ENCODE measurements at places on chromosomes 4 and X.

DNA sequence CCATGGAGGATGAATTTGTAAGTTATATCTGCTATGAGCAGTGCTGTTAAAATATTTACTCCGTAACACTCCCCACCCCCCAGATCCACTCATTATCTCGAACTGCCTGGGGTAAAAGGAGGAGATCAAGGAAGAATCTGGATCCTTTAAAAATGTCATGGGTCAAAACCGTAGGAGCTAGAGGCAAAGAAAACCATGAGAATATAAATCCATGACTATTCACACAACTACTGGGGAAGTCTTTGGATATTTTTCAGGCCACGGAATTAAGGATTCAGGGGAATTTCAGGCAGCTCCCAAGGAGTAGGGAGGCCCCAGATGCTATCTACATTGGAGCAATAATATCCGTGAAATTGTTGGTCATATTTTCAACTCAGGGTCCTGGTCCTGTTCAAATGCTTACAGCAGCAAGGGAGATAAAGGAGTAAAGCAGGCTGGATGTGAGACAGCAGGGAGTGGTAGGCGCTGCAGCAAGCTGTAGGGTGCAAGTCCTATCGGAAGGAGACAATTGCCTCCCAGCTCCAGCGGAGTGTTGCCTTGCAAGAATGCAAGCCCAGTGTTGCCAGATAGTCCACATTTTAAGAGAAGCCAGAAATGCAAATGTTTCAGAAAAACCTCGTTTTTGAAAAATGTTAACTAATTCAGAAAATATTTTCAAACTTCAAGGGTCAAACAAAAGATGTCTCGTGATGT is 116.2 kb upstream of the KIT start:
- DNase-seq = no peak

DNA sequence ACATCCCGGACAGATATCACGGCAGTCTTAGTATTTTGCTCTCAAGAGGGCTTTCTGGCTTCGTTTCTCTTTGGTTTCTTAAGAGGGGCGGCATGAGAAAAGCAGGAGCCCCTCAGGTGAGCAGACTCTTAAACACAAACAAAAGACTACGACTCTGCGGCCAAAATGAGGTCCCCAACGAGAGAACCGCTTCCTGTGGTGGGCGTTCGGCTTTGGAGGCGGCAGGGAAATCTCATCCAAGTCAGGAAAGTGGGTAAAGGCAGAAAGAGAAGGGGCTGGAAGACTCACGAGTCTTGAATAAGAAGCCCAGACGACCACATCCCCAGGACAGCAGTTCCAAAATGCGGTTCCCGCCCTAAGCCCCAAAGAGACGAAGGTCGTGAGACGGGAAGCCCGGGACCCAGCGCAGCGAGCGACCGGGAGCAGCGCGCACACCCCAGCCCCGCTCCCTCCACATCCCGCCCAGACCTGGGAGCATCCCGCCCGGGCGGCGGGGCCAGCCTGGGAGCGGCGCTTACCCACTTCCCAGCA is 409 bp downstream of the UGDH start:
- DNase-seq = peak; percentile 30

DNA sequence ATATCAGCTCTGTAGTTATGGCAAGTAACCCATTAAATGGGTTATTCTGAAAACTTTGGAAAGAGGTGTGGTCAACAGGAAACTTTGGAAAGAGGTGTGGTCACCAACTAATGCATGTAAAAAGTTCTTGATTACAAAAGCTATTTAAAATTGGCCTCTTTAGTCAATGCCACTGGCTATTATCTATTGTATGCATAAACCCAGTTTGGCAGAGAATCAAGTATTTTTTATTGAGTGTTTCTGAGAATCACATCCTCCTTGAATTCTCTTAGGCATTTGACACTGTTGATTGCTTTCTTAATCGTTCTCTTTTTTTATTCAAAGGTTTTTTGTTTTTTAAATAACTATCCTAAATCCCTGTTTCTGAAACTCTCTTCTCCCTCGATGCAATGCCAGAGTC is 7.5 kb downstream of the P2RY4 start:
- no peak for DNase-seq

DNA sequence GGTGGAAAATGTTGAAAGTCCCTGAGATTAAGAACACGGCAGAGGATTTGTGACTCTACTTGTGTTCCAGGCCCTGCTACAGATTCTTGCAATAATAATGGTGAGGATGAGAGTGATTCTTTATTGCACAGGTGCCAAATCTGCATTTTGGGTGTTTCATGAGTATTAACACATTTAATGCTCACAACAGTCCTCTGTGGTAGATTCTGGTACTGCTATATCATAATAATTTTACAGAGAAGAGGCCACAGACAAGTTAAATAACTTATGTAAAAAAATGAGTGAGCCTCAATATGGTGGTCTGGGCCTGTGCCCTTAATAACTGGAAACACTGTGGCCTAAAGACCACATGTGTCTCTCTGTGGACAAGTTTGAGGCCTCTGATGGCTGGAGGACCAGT is 124.3 kb downstream of the C4orf33 start:
- DNase-seq = no peak

- DNase-seq = no peak
Observed at GRCh38 chrX:25733148-25733547, 405.0 kb upstream of the MAGEB18 start.

DNA sequence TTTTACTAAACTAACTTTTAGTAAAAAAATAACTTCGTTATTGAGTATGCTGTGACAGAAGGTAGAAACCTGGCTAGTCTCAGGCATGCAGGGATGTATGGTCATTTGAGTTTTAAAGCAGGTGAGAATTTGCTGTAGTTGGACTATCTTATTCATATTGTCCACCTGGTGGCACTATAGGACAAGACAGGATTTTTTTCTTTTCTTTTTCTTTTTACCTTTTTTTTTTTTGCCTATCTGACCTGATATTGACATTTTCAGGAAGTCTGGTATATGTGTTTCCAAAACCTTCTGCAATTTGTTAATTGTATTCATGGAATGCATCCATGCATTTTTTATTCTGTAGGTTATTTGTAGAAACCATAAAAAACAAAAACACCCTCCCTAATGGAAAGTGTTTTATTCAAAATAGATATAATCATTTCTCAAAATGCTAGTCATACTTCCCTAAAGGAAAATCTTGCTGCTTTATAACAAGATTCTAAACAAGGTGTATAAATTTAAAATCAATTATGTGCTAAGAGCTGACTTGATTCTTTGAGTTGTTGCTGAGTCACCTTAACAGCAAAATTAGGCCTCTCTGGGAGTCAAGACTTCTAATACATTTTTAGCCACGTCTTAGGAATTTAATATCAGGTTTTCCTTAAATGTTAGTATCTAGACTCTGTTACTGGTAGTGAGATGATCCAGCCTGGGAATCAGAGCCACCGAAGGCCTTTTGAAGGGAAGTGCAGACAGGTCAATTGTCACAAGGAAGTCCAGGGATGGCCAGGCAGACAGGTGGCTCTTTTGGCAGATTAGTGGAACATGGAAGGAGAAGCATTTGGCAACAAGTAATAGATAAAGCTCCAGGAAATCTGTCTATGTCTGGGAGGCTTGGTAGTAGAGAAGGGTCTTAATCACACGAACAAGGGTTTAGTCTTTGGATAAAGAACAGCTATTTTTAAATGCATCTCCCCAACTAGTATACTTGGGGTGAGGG is 201.3 kb upstream of the GNPDA2 start:
- no peak for DNase-seq

- DNase-seq = no peak
Observed at GRCh38 chr4:663438-664428, 10.3 kb downstream of the ATP5ME start.

- no peak for DNase-seq
Observed at GRCh38 chrX:45823536-45823935, 622.9 kb upstream of the DIPK2B start.

GRCh38 chr4:61004651-61005170 is 195.4 kb upstream of the ADGRL3 start:
- DNase-seq = no peak

GRCh38 chrX:45200741-45201234 is at the start of gene DIPK2B:
TSS of gene DIPK2B (minus strand) at chrX:45200876. CDS start at chrX:45200826, 50 bp downstream.
- no peak for DNase-seq

DNA sequence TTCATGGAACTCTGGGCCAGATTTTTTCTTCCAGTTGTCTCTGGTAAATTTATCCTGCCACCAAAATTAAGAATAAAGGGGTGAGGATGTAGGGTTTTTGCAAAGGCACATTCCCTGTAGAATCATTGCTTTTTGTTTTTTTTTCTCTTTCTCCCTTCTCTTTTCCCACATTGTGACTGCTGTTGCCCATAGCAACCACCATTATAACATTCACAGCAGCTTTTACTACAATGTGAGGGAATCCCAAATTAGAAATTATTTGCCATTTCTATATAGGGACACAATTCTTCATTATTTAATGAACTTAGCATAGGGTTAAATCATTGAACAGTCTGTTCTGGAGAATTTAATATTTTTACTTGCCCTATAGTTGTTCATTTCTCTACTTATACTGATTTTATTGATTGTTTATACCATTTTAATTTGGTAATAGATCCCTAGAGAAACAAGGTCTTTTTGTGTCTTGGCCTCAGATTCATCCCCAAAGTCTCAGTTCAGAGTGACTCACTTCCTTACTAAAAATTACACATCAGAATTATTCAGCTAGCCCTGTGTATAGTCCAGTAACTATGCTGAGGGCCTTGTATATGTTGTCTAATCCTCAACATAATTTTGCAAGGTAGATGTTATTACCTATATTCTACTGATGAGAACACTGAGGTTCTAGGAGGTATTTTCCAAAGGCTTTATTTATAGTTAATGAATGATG is 80.8 kb upstream of the ANK2 start:
- no peak for DNase-seq

GRCh38 chr4:150318527-150318926 is 240.3 kb downstream of the DCLK2 start:
- no peak for DNase-seq

- DNase-seq = no peak
Observed at GRCh38 chrX:103092942-103093341, at the start of gene NXF3. TSS of gene NXF3 (minus strand) at chrX:103093143. CDS start at chrX:103093023, 120 bp downstream.

- DNase-seq = peak; percentile 68
Observed at GRCh38 chrX:154748712-154749339, 2.1 kb downstream of the GAB3 start.

DNA sequence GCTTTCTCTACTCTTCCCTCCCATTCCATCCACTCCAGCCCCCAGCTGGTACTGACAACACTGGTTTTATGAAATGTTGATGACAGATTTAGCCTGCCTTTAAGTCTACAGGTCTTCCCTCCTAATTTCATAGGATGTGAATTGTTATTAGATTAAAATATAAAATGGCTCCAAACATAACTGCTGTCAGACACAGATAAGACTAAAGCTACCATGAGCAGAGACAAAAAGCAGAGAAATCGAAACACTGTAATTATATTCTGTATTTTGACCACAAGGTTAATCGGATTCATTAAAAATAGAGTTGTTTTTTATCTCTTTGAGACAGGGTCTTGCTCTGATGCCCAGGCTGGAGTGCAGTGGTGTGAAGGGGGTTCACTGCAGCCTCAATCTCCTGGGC is 28.3 kb downstream of the SEC24D start:
- DNase-seq = no peak

- DNase-seq = no peak
Observed at GRCh38 chr4:118817178-118817930, 18.6 kb downstream of the SEC24D start.

DNA sequence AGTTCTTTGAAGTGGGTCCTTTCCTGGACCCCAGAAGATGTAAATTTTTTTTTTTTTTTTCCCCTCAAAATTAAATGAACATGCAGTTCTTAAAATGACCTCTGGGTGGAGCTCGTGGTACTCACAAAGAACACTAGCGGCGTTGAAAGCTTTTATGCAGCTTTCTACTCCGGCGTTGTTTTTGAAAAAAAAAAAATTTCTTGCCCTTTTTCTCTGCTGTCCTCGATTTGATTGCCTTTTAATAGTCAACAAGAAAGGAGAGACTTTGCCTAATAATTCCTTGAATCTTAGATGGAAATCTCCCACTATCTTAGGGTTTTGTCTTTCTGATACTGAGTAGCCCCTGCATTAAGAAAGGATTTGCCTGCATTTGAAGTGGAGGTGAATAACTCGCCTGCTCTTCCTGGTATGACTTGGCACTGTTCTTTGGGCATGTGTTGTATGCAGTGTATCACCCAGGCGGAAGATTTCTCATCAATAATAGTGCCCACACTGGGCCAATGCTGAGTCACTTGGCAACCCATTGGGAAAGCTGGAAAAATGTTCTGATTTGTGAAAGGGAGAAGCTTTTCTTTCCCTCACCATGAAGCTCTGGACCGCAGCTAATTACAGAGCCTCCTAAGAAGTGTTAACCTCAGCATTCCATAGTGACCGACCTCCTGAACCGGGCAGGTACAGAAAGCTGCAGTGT is 104.0 kb downstream of the PHEX start:
- DNase-seq = peak; percentile 41

- DNase-seq = no peak
Observed at GRCh38 chr4:29711226-29711625, 1008.9 kb upstream of the PCDH7 start.

DNA sequence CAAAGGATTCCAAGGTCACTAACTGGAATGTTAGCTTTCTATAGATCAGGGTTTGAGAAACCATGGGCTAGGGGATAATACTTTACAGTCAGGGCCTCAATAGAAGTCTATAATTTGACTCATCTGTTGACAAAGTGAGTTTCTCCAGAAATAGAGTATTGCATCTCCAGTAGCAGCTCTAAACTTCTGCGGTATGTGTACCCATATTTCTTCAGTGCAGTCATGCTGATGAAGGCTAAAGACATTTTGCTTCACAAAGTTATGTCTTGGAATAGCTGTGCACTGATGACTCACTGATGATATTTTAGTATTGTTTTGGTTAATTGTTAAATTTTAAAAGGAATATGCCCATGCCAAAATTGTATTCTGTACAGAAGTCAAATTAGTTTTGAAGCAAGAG is 464.9 kb upstream of the AMOT start:
- no peak for DNase-seq

- DNase-seq = no peak
Observed at GRCh38 chr4:119834906-119835612, 206.5 kb upstream of the PDE5A start.

DNA sequence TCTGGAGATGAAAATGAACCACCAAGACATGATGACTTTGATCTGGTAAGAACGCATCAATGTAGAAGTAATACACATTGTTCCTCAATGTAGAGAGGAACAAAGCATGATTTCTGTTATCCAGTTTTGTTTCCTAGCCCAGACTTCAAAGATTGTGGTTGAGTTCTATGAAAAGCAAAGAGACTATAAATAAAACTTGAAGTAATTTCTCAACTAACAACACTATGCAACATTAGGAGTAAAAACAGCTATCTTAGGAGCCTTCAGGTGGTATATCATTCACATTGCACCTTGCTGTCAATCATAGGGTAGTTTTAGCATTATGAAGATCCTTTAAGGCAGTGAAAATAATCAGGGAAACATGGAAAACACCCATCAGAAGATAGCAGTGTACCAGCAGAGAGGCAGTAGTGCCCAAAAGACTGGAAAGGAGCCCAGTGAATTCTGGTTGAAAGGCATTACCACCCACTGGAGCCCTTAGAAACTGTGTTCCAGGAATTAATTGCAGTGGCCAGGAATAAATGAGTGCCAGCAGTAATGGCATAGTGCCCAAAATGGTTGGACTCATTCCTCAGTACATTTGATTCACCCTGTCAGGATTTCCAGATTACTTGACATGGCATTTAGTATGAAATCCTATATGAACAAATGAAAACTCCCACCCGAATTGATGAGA is 300.7 kb upstream of the CXXC4 start:
- no peak for DNase-seq

GRCh38 chr4:107885865-107886264 is 45.5 kb upstream of the CYP2U1 start:
- no peak for DNase-seq
